Activated CD4-positive, alpha-beta T cell treated with anti-CD3 and anti-CD28 coated beads for 1 hour (primary cell): ENCODE measurements at places on chromosomes 13 and 19.

GRCh38 chr19:41554907-41555306 lies 21.1 kb upstream of the CEACAM21 start:
- DNase-seq = no peak

- DNase-seq = no peak
Observed at GRCh38 chr19:10861103-10861651, 10.2 kb upstream of the CARM1 start.

DNA sequence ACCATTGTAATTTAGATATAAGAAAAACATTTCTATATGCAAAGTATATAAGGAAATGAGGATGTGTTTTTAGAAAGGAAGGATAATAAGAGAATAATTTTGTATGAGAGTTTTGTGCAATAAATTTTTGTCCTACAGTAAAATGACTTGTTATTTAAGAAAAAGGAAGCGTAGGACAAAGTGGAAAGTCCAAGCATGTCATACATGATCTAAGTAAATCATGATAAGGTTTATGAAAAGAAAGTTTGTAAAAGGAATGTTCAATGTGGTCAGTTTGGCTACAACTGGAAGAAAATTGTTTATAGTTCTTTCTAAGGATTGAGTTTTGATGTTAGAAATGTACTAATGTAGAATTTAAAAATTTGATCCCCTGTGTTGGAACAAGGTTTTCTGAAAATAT lies 222.3 kb downstream of the KATNAL1 start:
- DNase-seq = no peak

DNA sequence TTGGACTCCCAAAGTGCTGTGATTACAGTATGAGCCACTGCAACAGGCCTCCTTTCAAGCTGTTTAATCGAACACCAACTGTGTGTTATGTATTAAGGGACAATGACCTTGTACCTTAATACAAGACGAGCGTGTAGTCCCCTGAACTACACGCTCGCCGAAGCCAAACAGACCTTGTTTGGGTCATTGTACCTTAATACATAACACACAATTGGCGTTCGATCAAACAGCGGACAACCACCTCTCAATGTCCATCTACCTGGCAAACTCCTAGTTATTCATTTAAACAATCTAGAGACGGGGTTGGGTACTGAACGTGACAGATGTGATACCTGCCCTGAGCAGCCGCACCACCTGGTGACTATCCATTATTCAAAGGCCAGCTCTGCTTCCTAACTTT lies 1.3 kb downstream of the CHERP start:
- no peak for DNase-seq

DNA sequence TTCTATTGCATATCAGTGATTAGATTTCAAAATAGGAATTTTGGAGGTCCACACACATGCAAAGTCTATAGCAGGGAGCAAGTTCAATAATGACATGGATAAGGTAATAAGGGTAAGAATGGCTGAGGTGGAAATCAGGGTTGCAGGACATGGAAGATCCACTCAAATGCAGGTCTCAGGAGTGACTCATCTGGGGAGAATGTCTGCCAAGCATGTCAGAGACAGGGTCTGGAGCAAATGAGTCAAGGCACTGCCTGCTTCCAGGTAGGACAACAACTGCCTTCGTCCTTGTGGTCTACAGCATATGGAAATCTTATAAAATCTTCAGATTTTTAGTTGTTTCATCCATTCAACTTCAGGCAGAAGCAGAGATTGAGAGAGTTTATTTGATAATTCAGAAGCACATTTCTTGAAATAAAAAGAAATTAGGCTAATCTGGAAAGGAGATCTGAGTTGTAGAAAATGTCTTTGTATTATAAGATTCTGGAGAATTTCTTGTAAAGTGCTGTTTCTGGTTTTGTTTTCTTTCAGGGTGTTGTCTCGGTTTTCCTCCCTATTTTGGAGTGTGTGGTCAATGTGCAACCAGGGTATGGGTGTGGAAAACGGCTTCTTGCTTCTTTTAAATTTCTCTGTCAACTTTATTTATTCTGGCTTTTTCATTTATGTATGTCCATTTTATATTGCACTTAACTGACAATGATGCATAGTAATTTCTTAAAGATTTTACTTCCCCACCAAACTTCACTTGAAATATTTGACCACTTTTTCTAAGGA lies 748.8 kb downstream of the LIG4 start:
- no peak for DNase-seq
